ENCODE measurements at places on chromosomes 7 and 10.

GRCh38 chr7:144682581-144683280 is 153.1 kb downstream of the TPK1 start:
- no peak for DNase-seq

DNA sequence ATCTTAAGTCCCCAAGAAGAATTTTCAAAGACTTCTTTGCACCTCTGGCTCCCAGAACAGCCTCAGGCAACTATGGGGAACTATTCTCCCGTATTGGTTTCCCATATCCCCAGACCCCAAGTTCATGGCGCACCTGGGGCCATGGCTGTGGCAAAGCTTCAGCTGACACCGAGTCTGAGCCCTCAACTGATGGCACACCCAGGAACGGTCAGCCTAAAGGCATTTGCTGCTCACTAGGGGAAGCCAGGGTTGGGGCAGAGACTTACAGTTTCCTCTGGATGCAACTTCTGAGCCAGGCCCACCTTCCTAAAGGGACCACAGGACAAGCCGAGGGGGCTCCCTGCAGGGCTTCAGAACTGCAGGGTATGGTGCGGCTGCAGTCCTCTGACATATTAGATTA is 13.7 kb upstream of the CPA1 start:
- DNase-seq, result no peak

DNA sequence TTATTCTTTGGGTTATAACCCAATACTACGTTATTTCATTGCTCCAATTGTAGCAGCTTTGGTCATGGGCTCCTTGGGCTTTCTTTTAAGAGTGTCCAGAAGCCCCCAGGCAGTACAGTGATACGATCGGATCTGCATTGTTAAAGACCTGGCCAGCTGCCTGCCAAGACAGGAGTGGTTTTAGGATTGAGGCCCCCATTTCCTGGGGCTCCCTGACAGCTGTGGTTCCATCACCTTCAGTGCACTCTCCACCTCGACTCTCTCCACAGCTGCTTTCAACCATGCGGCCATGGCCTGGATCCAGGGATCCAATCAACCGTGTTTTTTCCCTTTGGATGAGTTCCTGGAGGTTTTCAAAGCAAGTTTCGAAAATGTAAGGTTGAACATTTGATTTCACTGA is 123.4 kb upstream of the BTBD16 start:
- no peak for DNase-seq

DNA sequence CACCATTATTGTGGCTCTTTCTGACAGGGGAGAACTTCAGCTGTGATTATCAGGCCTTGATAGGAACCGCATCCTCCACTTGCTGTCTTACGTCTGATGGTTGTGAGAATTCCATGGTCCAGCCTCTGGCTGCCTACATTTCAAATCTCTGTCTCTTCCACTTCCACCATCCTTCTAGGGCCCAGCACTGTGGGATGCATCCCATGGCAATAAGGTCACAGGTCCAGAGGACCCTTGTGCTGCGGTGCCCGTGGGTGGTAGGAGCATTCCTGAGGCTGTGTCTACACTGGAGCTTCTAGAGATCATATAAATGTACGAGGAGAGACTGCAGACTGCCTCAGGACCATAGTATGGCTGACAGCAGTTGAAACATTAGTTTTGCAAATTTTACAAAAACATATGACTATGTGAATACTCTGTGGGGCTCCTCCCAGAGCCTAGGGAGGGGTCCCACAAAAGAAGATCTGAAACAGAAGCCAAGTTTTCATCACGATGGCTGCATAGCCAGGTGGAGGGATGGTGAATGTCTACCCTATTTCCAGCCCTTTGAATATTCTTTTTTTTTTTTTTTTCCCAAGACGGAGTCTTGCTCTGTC is 11.8 kb downstream of the CALML3 start:
- DNase-seq, result no peak

DNA sequence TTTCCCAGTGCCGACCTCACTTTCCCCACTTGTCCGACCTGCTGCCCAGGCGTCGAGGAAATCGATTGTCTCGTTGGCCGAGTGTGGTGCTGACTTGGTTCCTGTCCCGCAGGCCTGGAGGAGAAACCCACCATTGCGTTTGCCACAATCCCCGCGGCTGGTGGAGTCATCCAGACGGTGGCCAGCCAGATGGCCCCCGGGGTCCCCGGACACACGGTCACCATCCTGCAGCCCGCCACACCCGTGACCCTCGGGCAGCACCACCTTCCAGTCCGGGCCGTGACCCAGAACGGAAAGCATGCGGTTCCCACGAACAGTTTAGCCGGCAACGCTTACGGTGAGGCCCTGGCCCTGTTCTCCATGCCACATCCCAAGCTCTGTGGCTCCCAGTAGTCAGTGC is 14.5 kb upstream of the AP5Z1 start:
- no peak for DNase-seq

GRCh38 chr10:72819053-72819452 is 74.5 kb upstream of the OIT3 start:
- no peak for DNase-seq

GRCh38 chr10:93420091-93420490 is 62.0 kb downstream of the MYOF start:
- DNase-seq, result no peak

GRCh38 chr10:33252794-33253203 is 81.7 kb downstream of the NRP1 start:
- DNase-seq, result no peak

Data from NCI-H774 (cell line).